ENCODE measurements at places on chromosomes 1 and 21. TPM values are rescaled to one million over a fixed set of nuclear protein-coding genes. Genes with fewer than 3 reads are reported as not detected.

KRTAP19-3 gene
- total RNA-seq: not detected

AADACL4 gene
- not detected for total RNA-seq

GJA4 gene
- total RNA-seq: 54.3 TPM

ANKRD45 gene
- total RNA-seq: 0.17 TPM

TNNI3K gene
- not detected for total RNA-seq

PTGFRN gene
- 76.4 TPM for total RNA-seq

FNDC7 gene
- not detected for total RNA-seq

HES3 gene
- total RNA-seq: not detected

CYP4A22 gene
- not detected for total RNA-seq

RPE65 gene
- total RNA-seq: not detected

FMO5 gene
- total RNA-seq: 3.6 TPM

TSTD1 gene
- total RNA-seq: 6.8 TPM

F13B gene
- total RNA-seq: not detected

TNFRSF1B gene
- total RNA-seq: 81.3 TPM

MEX3A gene
- 8.8 TPM for total RNA-seq

RGS13 gene
- total RNA-seq: not detected

DRAXIN gene
- total RNA-seq: 0.17 TPM

AMY2A gene
- total RNA-seq: not detected

PSRC1 gene
- 8.4 TPM for total RNA-seq

CDC20 gene
- total RNA-seq: 22.1 TPM

LCE3D gene
- not detected for total RNA-seq

RGS8 gene
- not detected for total RNA-seq
